Suprapubic skin (tissue), 4 donors: ENCODE measurements at places on chromosomes 5 and 9. TPM values are rescaled to one million over a fixed set of nuclear protein-coding genes. Genes with fewer than 3 reads are reported as not detected.

The FBP2 gene
- total RNA-seq: not detected

The PCDHGB4 gene
- total RNA-seq: 4.4 TPM

DNA sequence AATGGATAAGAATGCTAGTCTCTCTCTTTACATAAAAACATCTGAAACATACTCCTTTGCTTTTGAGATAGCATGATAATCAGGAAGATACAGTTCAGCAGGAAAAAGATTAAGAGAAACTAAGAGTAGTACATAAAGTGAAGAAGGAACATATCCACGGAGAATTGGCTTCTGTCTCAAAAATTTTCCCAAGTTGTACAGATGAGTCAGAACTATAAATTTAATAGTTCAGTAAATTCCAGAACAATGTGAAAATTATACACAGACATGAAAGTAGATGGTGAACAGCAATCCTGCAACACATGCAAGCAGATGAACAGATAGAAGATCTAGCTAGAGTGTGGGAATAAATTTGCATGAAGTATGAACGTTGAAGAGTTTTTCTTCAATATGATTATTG is 691.4 kb upstream of the RIOK2 start:
- DNase-seq: no peak
- no peak overlapping the region for H3K4me3 ChIP-seq
- H3K27ac ChIP-seq: no peak overlapping the region
- H3K36me3 ChIP-seq: no peaks in the 10 kb centered on the region
- H3K27me3 ChIP-seq: no peaks in the 10 kb centered on the region

The LCN15 gene
- total RNA-seq: not detected

The GFPT2 gene
- 6.9 TPM for total RNA-seq
